ENCODE measurements at places on chromosomes 16 and 17.

- no peak for ATAC-seq
These were observed 16.6 kb upstream of the SLC5A11 start for GRCh38 chr16:24829153-24829552.

GRCh38 chr17:51926448-51926847 is 232.1 kb downstream of the CA10 start:
- ATAC-seq = no peak

DNA sequence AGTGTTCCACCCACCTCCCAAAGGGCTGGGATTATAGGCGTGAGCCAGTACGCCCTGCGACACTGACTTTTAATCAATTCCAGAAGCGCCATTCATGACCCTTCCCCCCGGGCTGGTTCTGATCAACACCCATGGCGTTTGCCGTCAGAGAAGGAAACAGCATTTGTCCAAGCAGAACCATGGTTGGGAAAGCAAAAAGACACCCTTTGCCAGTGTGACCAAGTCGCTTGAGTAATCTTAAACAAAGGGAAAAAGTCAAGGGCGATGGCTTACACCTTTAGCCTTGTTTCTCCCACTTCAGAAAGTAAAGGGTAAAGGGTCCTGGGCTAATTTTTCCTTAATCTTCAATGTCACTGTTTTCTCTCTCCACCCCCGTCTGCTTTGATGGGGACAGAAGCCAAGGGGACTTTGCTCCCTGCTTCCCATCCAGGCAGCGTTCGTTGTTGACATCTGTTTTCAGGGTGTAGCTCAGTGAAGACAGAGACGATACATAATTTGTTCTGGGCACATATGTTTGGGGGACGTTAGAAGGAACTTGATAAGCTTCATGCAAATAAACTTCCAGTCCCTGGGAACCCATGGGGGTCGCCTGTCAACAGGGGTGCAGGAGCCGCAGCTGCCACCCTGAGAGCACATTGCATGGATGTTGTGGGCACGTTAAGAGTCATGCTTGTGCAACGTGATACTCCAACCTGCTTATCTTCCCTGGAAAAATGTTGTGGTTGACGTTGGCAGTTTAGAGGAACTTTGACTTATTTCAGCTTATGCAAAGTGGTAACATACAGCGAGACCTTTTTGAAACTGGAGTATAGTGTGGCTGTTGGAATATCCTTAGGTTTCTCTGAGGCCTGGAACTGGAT is 50.6 kb upstream of the TANGO6 start:
- no peak for ATAC-seq

GRCh38 chr16:75230471-75231110 is 11.8 kb downstream of the CTRB1 start:
- ATAC-seq = no peak

GRCh38 chr17:13362341-13363122 is 239.2 kb downstream of the HS3ST3A1 start:
- ATAC-seq = no peak

DNA sequence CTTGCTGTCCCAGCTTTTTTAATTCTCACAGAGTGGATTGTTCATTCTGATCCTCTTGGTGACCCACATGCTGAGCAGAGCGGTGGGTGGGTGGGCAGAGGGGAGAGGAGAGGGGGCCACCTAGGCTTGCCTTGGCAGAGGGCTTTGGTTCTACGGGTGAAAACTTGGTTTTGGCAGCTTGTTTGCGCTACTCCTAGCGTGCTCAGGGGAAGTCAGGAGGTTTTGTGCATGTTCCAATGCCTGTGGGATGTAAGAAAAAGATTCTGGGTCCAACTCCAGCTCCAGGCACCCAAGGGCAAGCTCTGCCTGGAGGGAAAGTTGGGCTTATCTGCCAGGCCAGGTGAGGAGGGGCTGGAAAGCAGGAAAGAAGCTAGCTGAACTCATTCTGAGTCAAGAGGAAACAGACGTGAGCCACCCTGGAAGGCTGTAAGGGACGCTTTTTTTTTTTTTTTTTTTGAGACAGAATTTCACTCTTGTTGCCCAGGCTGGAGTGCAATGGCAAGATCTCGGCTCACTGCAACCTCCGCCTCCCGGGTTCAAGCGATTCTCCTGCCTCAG is 169.1 kb downstream of the WSCD1 start:
- ATAC-seq = no peak

DNA sequence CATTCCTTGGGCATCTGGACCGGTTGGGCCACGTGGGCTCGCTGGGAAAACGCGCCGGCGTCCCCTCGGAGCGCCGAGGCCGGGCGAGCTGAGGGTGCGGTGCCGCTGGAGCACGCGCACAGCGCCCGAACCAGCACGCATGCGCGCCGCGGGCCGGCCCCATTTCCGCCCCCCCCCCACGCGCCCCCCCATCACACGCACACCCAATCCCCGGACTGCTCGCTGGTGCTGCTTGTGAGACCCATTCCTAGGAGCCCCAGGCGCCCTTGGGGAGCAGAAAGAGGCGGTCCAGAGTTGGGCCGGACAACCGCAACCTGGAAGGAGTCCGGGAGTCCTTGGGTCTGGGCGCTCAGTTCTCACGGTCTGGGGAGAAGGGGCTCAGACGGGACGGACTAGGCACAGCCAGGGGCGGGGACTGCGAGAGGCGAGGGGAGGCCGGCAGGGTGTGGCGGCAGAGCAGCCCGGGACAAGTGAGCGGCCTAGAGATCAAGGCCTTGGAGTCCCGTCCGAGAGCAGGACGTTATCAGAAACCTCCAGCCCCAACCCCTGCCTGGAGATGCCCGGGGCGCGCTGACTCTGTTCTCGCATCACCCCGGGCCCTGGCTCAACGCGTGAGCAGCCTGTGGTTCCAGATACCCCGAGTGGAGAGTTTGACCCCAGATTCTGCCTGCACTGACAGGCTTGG is 6.0 kb upstream of the CBX8 start:
- no peak for ATAC-seq

DNA sequence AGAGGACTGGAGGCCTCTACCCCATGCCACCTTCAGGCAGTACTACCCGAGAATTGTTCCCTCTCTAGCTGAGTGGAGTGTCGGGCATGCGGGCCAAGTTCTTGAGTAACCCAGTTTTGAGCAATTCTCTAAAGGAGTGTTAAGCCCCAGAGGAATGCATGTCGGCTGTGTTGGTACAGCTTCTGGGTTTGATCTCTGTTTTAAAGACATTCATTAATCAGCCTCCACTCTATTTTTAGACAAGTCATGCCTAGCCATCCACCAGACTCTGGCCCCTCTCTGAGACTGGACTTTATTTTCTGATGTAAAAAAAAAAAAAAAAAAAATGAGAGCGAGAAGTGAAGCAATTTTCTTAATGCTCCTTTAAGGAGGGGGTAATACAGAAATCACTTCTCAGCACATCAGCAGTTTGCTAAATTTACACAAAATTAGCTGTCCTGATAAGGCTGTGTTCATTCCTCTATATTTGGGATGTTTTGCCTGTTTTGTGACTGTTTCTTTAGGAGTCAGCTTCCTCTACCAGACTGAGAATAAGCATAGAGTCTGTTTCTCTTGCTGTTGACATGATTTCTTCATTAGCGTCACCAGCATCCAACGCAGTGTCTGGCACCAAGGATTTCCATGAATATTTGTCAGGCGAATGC is 88.7 kb downstream of the AXIN2 start:
- ATAC-seq = no peak

- no peak for ATAC-seq
These were observed at the start of gene DNAH9 for GRCh38 chr17:11598274-11599221. Gene DNAH9 (plus strand): TSS chr17:11598470. CDS start chr17:11598499, 29 bp downstream.

DNA sequence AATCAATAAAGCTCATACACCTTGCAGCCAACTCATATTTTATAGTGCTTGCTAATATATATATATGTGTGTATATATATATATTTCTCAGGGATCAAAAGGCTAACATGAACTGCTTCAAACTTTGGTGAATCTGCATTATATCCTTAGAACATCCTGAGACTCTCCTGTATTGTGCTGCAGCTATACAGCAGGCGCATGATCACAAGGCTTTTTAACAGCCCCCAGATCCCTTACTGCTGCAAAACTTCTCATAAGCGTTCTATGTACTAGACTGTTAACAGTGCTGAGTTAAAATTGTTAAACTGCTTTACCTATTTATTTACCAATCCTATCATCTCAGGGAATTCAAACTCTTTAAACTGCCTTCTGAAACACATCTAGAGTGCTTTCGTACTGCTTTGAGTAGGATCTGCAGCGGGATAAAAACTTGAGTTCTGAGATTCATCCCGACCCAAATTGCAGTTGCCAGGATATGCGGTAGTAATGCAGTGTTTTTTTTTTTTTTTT is 1.3 kb downstream of the GPATCH8 start:
- ATAC-seq = no peak
